GM13976 (cell line): ENCODE measurements at places on chromosomes 2 and 18.

GRCh38 chr2:853203-853870, 97.3 kb upstream of the SNTG2 start:
- no peak for DNase-seq

DNA sequence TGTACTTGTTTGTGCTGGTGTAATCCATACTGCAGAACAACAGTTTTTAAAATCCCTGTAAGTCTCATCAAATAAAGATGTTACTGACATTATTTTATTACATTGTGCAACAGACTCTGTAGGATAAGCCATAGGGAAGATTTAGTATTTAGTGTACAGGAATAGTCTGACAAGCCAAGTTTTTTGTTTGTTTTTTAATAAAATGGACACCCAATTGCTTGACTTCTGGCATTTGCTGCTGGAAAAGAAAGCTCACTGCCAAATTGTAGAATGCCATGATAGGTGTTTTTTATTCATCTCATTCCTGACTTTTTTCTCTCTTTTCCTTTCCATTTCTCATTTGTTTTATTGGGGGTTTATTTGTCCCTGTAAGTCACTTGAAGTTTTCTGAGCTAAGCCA, 38.1 kb downstream of the SMARCAL1 start:
- no peak for DNase-seq

DNA sequence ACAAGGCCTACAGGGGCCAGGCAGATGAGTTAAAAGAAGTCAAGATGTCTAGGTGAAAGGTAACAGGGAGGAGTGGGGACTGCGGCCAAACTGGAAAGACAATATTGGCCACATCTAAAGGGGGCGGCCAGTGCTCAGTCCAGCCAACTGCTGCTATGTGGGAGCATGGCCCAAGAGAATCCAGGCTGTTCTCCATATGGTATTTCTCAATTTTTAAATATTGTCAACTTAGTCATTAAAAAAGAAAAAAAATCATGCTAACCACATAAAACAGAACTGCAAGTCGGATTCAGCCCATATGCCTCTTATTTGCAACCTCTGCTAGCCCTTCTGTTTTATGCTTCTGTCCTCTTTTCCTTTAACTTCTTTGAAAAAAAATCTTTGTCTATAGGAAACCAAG, 14.8 kb downstream of the TRABD2A start:
- no peak for DNase-seq

- no peak for DNase-seq
Measured at GRCh38 chr2:126774761-126775160, 118.8 kb downstream of the GYPC start.

GRCh38 chr2:3449936-3450335, 69.4 kb downstream of the ADI1 start:
- no peak for DNase-seq

DNA sequence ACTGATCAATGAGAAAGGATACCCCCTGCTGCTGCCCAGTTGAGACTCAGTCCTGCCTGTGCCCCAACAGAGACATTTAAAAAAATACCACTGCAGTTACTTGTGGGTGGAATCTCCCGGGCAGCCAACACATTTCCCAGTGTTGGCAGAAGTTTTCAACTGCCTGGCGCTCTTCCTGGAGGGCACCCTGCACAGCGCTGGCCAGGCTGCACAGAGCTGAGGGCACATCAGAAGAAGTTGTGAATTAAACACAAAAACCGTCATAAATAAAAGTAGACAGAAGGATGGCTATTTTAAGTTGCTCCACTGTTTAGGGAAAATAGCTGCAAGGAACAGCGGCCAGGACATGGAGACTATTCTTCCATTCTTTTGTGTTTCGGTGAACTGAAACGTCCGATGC, 110.2 kb upstream of the THOC1 start:
- no peak for DNase-seq

DNA sequence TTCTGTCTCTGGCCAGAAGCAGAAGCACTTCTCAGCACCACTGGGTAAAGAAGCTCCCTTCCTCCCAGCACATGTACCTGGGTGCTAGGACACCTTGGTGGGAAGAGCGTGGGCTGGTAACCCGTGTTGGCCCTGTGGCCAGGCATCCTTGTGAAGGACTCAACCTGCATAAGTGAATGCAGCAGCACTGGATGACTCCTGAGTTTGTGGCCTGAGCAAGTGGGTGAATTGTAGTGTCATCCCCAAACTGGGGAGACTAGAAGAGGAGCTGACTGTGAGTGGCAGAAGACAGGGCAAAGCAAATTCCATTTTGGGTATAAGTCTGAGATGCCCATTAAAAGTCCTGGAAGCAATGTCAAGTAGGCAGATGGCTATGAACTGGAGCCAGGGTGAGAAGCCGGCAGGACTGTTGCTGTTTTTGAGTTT, 63.4 kb downstream of the STAT1 start:
- no peak for DNase-seq

DNA sequence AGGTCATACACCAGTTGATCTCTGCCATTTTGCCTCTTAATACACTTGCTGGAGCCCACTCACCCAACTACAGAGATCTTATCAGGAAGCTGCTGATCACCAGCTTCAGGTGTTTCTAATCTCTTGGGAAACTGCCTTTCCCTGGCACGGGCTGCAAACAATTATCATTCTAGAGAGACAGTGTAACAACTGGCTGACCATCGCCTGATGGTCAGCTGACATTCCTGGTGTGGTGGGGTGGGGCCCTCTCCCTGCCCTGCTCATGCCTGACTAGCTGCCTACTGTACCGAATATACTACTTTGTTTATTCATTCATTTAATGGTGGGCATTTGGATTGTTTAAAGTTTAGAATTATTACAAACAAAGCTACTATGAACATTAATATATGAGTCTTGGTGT, 311.5 kb downstream of the CBLN2 start:
- no peak for DNase-seq
